Fibroblast of lung (primary cell): ENCODE measurements at places on chromosomes 6 and 20. TPM values are rescaled to one million over a fixed set of nuclear protein-coding genes. Genes with fewer than 3 reads are reported as not detected.

- H3K36me3 ChIP-seq = peaks cover 1% of the 10 kb centered on the region
- H3K4me3 ChIP-seq = no peak overlapping the region
- H3K27ac ChIP-seq = peak overlapping the region; percentile 2
- no peaks in the 10 kb centered on the region for H3K27me3 ChIP-seq
Observed at GRCh38 chr20:43925801-43926200, 11.1 kb downstream of the TOX2 start.

PTGIS gene
- 41.5 and 79.1 TPM in 2 replicates for total RNA-seq

- no peaks in the 10 kb centered on the region for H3K36me3 ChIP-seq
- H3K27me3 ChIP-seq = no peaks in the 10 kb centered on the region
Observed at GRCh38 chr6:10999994-11000393, 44.1 kb downstream of the ELOVL2 start.

ULBP3 gene
- 6.2 and 10.2 TPM in 2 replicates for total RNA-seq

DNA sequence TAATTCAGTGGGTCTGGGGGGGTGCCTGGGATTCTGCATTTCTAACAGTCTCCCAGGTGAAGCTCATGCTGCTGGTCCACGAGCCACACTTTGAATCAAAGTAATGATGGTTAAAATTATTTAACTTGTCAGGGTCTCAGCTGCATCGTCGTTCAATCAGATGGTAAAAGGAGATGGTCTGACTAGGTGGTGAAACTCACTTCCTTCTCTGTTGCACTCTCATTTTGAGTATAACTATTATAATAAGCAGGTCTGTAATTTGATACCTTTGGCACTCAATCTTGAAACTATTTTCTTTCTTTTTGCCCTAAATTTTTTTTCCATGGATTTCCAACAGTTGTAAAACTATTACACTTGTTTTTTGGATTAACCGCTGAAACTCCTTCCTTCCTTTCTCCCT, 292.5 kb downstream of the FARS2 start:
- no peaks in the 10 kb centered on the region for H3K4me1 ChIP-seq
- no peak overlapping the region for H3K27ac ChIP-seq
- no peaks in the 10 kb centered on the region for H3K27me3 ChIP-seq
- H3K4me3 ChIP-seq = no peak overlapping the region

- no peak overlapping the region for H3K27ac ChIP-seq
- no peaks in the 10 kb centered on the region for H3K4me1 ChIP-seq
- no peaks in the 10 kb centered on the region for H3K27me3 ChIP-seq
- DNase-seq = peak; percentile 28
- H3K4me3 ChIP-seq = no peak overlapping the region
Observed at GRCh38 chr6:9398767-9399373, 963.5 kb upstream of the SLC35B3 start.

- no peak overlapping the region for H3K4me3 ChIP-seq
- no peak overlapping the region for H3K27ac ChIP-seq
- H3K27me3 ChIP-seq = no peaks in the 10 kb centered on the region
- no peak for DNase-seq
Observed at GRCh38 chr6:50681213-50681824, 32.0 kb upstream of the TFAP2D start.

DNA sequence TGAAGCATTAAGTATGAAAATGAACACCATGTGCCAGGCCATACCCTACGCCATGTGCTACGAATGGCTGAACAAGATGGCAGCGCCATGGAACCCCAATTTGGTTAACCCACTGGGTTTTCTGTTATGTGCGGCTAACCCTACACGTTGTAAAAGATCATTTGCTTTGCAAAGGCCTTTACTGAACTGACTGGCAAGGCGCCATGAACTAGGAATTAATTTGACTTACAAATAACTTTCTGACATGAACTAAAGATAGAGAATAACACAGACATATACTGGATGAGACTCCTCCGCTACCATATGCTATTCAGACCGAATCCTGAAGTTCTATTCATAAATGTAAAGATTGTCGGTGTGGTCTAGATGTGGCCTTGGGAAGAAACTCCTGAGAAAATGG, 3.9 kb downstream of the CNKSR3 start:
- no peak for DNase-seq
- H3K36me3 ChIP-seq = peaks cover 4% of the 10 kb centered on the region
- peaks cover 5% of the 10 kb centered on the region for H3K4me1 ChIP-seq
- no peak overlapping the region for H3K4me3 ChIP-seq
- no peaks in the 10 kb centered on the region for H3K27me3 ChIP-seq

GRCh38 chr6:119314885-119315272, 34.7 kb downstream of the MAN1A1 start:
- peaks cover 3% of the 10 kb centered on the region for H3K4me1 ChIP-seq
- no peak overlapping the region for H3K4me3 ChIP-seq
- DNase-seq = no peak
- H3K27ac ChIP-seq = no peak overlapping the region

DNA sequence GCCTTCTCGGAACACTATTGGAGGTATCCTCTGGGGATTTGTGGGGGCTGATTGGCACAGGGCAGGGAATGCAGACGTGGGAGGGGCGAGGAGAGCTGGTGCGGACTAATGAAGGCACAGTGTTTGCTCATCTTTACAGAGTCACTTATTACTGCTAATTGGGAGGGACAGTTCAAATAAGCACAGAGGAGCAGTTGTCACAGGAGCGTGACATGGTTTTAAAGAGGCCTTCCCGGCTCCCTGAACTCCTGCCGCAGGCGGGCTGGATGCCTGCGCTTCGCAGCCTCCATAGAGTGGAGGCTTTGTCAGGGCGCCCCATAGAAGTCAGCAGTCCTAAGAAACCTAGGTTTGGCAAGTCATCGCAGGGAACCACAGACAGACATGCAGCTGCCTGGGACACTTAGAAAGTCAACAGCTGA, 149.6 kb downstream of the LINC00237 start:
- no peak for DNase-seq
- no peak overlapping the region for H3K4me3 ChIP-seq
- no peak overlapping the region for H3K27ac ChIP-seq
- H3K36me3 ChIP-seq = no peaks in the 10 kb centered on the region
- no peaks in the 10 kb centered on the region for H3K27me3 ChIP-seq

DNA sequence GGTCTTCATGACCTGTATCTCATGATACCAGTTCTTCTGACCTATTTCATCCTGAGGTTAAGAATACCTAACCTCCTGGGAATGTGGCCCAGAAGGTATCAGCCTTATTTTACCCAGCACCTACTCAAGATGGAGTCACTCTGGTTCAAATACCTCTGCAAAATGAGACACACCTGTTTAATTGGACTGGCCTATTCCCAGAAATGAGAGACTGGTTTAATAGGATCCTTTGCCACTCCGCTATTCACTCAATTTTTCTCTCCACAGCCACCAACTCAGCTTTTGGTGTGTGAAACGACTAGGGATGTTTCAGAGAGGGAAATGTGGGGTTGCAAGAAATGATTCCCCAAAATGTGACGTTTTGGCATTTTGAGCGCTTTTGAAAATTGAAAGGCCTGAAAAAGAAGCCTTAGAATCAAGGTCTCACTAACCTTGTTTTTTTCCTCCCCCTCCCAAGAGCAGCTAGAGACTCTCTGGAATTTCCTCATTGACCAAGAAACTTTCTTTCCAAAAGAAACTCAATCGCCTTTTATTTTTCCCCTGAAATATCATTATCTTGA, 45.5 kb upstream of the RNGTT start:
- H3K27ac ChIP-seq = no peak overlapping the region
- H3K27me3 ChIP-seq = no peaks in the 10 kb centered on the region
- no peak for DNase-seq
- H3K4me3 ChIP-seq = no peak overlapping the region

DNA sequence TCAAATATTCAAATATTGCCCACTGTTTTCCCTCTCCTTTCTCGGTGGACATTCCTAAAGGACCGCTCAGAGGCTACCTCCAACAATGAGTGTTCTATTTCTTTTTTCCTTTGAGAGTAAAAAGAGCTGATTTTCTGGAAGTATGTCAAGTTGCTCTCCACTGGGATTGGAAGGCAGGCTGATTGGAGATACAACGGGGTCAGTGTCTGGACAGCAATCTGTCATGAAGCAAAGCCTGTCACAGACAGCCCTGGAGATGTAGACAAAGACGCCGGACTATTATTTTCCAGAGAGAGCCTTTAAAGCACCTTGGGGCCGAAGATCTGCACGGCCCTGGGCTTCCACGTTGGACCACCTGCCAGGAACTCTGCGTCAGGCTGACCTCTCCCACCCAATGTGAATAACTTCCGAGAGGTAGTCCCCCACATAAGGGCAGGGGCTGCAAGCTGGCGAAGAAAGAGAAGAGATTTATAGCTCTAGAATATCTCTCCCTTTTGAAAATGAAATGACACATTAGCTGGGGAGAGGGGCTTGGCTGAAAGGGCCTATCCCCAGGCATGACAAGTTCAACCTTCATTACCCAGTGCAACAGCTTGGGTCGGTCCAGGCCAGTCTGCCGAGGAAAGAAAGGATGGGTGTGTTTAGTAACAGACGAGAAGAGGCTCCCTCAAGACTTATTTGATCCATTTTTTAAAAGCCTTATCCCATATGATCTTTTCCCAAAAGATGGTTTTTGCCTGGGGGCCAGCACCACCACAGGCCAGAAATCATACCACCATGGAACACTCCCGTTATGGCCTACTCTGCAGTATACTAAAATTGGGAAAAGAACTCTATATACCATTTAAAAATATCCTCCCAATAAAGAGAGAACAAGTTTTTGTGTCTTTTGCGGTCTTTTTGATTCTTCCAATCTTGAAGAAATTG, 131.1 kb downstream of the OLIG3 start:
- H3K36me3 ChIP-seq = no peaks in the 10 kb centered on the region
- H3K4me3 ChIP-seq = no peak overlapping the region
- no peaks in the 10 kb centered on the region for H3K27me3 ChIP-seq
- no peak overlapping the region for H3K27ac ChIP-seq

GRCh38 chr20:16209951-16210361, 363.3 kb downstream of the KIF16B start:
- no peaks in the 10 kb centered on the region for H3K4me1 ChIP-seq
- DNase-seq = no peak
- H3K27ac ChIP-seq = no peak overlapping the region
- no peaks in the 10 kb centered on the region for H3K36me3 ChIP-seq
- H3K27me3 ChIP-seq = no peaks in the 10 kb centered on the region
- H3K4me3 ChIP-seq = no peak overlapping the region

DNA sequence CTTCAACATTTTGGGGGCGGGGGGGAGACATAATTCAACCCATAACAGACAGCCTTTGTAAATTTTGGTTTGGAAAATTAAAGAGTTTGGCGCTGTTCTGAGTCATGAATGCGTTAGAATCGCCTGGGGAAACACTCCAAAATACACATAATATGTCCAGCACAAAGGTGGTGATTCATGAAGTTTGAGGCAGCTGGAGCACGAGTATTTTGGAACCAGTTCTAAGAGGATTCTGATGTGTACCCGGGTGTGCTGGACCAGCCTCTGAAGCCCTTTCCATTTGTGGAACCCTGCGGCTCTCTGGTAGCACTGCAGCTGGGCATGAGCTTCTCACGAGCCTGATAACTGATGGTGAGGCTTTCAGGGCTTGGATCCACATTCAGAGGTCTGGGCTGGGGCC, 4.7 kb downstream of the GMPR start:
- no peaks in the 10 kb centered on the region for H3K27me3 ChIP-seq
- H3K27ac ChIP-seq = no peak overlapping the region
- H3K4me3 ChIP-seq = no peak overlapping the region
- H3K36me3 ChIP-seq = no peaks in the 10 kb centered on the region
- peak; percentile 92 for DNase-seq

DNA sequence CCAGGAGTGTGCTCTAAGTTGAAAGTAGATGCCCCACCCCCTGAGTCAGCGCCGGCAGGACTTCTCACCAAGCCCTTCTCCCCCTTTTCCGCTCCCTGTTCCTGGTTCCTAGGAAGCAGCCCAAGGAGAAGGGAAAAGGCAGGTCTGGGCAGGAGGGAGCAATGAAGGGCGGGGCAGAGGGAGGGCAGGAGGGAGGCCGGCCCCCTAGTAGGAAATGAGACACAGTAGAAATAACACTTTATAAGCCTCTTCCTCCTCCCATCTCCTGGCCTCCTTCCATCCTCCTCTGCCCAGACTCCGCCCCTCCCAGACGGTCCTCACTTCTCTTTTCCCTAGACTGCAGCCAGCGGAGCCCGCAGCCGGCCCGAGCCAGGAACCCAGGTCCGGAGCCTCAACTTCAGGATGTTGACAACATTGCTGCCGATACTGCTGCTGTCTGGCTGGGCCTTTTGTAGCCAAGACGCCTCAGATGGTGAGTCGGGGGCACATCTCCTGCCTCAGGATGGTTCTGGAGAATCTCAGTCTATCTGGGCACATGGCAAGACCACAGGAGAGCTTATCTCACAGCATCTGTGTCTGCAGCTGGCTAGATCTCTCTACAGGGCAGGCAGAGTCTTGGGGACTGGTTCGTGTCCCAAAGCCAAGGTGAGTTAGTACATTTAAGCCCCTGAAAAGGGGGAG, at the start of gene PROCR:
Gene PROCR (plus strand): TSS at position 320 of the 681 bp plus-strand sequence. CDS start 83 bp downstream, at position 403.
- H3K4me3 ChIP-seq = peak within 1 kb of the TSS; percentile 64
- H3K36me3 ChIP-seq = no peaks in the 10 kb centered on the region
- no peaks in the 10 kb centered on the region for H3K27me3 ChIP-seq

- H3K27ac ChIP-seq = no peak overlapping the region
- H3K36me3 ChIP-seq = no peaks in the 10 kb centered on the region
- no peaks in the 10 kb centered on the region for H3K27me3 ChIP-seq
- no peak overlapping the region for H3K4me3 ChIP-seq
- H3K4me1 ChIP-seq = no peaks in the 10 kb centered on the region
Observed at GRCh38 chr20:34693414-34693813, 10.7 kb upstream of the TP53INP2 start.

- H3K27ac ChIP-seq = no peak overlapping the region
- H3K4me3 ChIP-seq = no peak overlapping the region
- H3K36me3 ChIP-seq = no peaks in the 10 kb centered on the region
- DNase-seq = no peak
- no peaks in the 10 kb centered on the region for H3K4me1 ChIP-seq
Observed at GRCh38 chr20:20205862-20206236, 153.5 kb downstream of the CFAP61 start.

- H3K27me3 ChIP-seq = no peaks in the 10 kb centered on the region
- H3K4me1 ChIP-seq = peaks cover 6% of the 10 kb centered on the region
- H3K27ac ChIP-seq = no peak overlapping the region
- H3K4me3 ChIP-seq = no peak overlapping the region
- DNase-seq = no peak
- H3K36me3 ChIP-seq = no peaks in the 10 kb centered on the region
Observed at GRCh38 chr6:154930451-154930851, 64.7 kb upstream of the TIAM2 start.

CRISP2 gene
- total RNA-seq = not detected in 2 replicates

- H3K27ac ChIP-seq = no peak overlapping the region
- H3K4me1 ChIP-seq = peaks cover 2% of the 10 kb centered on the region
- no peak overlapping the region for H3K4me3 ChIP-seq
- DNase-seq = peak; percentile 39
Observed at GRCh38 chr6:152267967-152268845, 369.0 kb downstream of the SYNE1 start.

ARMH2 gene
- total RNA-seq = not detected in 2 replicates

GRCh38 chr6:12011276-12012037, 655 bp upstream of the HIVEP1 start:
- H3K4me3 ChIP-seq = peak overlapping the region; percentile 80
- H3K4me1 ChIP-seq = peaks cover 2% of the 10 kb centered on the region
- peaks cover 2% of the 10 kb centered on the region for H3K36me3 ChIP-seq
- H3K27me3 ChIP-seq = no peaks in the 10 kb centered on the region
- peak; percentile 96 for DNase-seq
- H3K27ac ChIP-seq = peak overlapping the region; percentile 28

TLDC2 gene
- under 0.01 TPM in 1 of 2 replicates, not detected in the other for total RNA-seq

- no peaks in the 10 kb centered on the region for H3K27me3 ChIP-seq
- no peaks in the 10 kb centered on the region for H3K36me3 ChIP-seq
- no peak overlapping the region for H3K27ac ChIP-seq
Observed at GRCh38 chr6:48249071-48249470, 138.1 kb upstream of the PTCHD4 start.
